ENCODE measurements at places on chromosomes 6 and 20.
A peak's percentile ranks its signal among the peaks of the same experiment; 100 is the strongest.

DNA sequence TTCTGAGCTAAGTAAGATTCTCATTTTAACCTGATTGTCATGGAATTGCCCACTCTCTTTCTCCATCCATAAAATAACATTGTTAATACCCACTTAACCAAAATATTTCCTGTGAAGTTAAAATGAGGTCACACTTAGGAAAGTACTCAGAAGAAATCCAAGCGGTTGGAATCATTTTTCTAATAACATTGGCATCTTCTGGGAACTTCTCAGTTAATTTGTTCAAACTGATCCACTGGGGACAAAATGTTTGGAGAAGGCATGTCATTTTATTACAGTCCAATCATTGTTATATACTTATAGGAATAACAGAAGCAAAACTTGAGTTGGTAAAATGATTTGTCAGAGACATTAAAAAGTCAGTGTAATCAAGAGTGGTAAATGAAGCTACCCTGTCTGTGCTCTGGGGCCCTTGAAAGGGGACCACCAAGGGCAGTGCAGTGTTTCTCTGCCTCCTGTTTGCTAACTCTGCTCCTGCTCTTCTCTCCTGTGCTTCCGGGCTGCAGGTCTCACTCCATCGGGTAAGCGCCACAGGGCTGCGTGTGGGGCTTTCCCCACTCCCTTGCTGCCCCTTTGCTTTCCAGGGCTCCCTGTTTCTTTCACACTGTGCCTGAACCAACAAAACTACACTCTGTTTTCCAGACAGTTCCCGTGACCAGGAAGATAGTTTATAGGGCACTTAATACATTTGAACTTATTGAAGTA, 50.1 kb downstream of the HDDC2 start:
- no peak for DNase-seq

- no peak for DNase-seq
Observed at GRCh38 chr6:144969602-144970272, 684.6 kb downstream of the UTRN start.

DNA sequence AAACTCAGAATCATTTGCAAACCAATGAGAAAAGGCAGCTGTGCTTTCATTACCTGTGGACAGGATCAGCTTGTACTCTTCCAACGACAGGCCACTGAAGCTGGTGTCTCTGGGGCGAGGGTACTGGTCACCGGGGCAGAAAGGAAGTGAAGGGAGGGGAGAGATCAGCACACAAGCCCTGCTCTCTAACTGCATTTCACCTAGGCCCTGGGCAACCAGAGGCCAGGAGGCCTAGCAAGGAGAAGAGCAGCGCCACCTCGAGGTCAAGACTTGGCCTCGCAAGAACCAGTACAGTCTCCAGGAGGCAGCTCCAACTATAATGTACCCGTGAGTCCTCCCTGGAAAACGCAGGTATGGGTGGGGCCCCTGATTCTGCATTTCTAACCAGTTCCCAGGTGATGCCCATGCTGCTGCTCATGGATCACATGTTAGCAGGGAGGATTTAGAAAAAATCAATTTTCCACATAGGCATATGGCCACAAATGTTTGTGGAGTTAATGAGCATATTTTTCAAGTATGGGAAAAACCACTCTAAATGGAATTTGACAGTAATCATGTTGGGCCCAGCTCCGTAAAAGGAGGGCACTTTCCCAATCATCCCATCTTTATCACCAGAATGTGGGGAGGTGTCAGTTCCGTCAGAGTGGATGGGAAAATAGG, 11.0 kb downstream of the UQCC2 start:
- peak; percentile 31 for DNase-seq

- no peak for DNase-seq
Observed at GRCh38 chr20:62668441-62669027, 26.2 kb downstream of the SLCO4A1 start.

DNA sequence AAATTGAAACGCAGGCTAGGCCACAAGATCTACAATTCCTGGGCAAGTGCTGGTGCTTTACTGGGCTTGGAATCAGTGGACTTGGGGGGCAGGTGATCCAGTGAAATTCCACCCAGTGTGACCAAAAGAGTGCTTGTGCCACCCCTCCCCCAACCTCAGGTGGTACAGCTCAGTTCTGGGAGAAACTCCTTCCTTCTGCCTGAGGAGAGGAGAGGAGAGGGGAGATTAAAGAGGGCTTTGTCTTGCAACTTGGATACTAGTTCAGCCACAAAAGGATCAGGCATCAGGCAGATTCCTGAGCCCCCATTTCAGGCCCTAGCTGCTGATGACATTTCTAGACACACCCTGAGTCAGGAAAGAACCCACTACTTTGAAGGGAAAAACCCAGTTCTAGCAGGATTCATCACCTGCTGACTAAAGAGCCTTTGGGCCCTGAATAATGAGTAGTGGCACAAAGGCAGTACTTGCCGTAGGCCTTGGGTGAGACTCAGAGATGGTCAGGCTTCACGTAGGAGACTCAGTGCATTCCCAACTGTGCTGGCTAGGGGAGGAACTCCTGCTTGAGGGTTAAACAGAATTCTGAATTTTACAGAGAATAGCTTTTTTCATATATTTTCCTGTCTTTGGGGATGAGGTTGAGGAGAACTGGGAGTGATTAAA, 446.7 kb downstream of the BMP2 start:
- no peak for DNase-seq

GRCh38 chr20:20019123-20019522, 2.0 kb downstream of the NAA20 start:
- no peak for DNase-seq

GRCh38 chr6:170407200-170407599, 100.6 kb downstream of the FAM120B start:
- no peak for DNase-seq

DNA sequence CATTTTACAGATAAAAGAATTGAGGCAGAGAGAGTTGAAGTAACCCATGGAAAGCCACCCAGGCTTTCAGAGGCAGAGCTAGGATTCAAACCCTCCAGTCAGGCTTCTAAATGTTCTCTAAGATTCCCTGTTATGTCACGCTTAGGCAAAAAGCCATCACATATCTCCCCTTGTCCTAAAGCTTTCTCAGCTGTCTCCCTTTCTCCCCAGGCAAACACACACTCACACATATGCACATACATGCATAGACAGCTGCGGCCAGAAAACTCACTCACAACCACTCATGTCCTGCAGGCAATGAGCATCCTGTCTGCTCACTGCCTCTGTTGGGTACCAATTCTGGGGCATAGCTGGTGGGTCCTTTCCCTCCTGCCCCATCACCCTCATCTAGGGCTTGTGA, 595.9 kb upstream of the CHD6 start:
- DNase-seq = no peak

- no peak for DNase-seq
Observed at GRCh38 chr6:151763303-151763702, 44.2 kb upstream of the ESR1 start.

DNA sequence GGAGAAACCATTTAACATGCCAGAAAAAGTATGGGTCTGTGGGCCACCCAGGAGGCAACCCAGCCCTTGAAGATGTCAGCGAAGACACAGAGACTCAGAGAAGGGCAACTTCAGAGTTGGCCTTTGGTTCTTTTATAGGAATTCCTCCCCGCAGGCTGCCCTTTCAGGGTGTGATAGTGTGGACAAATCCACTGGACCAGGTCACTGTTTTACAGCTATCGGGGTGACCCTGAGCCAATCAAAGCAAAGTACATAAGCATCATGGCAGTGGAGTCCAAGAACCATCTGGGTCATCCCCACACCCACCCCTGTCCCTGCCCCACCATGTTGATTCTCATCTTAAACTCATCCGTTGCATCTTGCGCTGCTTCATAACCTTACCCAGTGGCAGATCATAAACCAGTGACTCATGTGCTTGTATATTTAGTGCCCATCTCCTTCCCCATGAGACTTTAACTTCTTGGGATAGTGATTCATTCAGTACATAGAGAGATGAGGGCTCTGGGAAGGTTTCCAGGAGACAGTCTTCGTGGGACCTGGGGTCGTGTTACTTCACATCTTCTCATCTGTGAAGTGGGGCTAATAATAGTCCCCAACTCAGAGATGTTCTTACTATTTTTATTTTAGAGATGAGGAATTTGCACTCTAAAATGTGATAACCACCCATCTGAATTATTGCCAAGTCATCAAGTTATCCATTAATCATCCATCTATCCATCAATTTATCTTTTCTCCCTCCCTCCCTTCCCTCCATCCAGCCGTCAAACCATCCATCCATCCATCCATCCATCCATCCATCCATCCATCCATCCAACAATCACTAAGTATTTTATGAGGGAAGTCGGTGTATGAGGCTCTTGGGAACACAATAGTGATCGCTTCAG, 51.0 kb downstream of the EDN3 start:
- no peak for DNase-seq

DNA sequence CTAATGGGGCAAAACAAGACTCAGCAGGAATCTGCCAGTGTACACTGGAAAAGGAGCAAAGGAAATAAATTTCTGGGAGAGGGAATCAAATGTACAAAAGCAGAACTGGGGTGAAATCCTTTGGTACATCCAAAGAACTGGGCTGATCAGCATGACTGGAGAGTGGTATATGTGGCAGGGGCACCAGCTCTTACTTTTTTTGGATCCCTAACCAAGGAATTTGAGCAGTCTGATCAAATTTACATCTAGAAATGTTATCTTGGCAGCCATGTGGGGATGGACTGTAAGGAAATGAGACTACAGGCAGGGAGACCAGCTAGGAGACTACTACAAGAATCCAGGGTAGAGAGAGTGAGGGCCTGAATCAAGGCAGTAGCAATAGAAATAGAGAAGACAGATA, 1.2 kb upstream of the ZSCAN31 start:
- no peak for DNase-seq

DNA sequence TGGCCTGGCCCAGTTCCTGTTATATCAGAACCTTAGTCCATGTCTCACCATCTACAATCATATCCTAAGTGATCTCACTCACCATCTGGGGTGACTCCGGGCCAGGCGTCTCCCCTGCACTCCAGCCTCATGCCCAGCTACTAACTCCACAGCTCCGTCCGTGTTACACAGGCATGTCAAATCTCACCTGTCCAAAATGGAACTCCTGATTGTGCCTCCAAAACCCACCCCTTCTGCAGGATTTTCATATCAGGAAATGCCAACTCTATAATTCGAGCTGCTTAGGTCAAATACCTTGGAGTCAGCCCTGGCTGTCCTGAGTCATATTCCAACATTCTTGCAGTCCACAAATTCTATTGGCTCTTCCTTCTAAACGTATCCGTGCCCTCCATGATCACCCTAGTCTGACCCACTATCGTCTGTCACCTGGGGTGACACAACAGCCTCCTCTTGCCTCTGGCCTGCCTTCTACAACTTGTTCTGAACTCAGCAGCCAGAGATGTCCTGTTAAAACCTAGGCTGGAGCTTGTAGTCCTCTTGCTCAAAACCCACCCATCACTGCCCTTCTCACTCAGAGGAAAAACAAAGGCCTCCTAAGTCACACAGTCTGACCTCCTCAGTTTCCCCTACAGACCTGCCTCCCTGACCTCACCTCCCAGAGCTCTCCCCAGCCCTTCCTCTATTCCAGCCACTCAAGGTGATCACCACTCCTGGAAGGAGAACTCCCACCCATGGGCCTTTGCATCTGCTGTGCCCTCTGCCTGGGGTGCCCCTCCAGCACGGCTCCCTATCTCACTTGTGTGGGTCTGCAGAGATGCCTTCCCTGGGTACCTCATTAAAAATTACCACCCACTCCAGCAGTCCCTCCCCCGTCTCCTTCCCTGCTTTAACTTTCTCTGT, 85.3 kb upstream of the SIRPA start:
- DNase-seq = no peak

DNA sequence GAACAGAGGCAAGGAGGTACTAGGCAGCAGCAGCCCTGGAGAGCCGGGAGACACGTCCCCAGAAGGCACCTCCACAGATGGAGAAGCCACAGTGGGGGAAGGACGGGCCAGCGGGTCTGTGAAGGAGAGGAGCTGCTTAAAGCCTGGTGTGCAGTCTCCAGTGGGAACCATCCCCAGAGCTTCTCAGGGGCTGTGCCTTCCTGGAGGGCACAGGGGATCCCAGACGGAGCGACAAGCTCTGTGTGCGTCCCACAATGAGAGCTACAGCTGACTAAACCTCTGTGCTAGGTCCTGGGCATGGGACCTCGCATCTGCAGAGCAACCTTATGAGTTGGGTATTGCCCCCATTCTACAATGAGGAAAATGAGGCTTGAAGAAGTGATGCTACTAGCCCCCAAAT, 50.7 kb downstream of the EZR start:
- DNase-seq = no peak

DNA sequence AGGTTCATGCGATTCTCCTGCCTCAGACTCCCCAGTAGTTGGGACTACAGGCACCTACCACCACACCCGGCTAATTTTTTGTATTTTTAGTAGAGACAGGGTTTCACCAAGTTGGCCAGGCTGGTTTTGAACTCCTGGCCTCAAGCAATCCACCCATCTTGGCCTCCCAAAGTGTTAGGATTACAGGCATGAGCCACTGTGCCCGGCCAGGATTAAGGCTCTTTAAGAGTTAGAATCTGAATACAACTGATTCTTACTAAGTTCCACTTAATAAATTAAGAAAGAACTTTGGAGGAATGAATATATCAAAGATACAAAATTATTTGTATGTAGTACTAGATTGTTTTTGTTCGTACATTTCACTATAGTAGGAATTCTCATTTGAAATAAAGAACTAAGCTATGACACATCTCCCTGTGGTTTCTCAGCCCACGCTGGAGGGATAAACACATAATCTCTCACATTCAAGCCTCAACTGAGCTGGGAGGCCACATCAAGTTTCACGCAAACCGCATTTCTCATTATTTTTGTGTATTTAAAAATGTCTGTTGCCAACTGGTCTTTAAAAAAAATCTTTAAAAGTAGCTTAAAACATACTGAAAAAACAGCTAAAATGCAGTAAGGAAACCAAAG, 34.2 kb downstream of the DTNBP1 start:
- no peak for DNase-seq

DNA sequence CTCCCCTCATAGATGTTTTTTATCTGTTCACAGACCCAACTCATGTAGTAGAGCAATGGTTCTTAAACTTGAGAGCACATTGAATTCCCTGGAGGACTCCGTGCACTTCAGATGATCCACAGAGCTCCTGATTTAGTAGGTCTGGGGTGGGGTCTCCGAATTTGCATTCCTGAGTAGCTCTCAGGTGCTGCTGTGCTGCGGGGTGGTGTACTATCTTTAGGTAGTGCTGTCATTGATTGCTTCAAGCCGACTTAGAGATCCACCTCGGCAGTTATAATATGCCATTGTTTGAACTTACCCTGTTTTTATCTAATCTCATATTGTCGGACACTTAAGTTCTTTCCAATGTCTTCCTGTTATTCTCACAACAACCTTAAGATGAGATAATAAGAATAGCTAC, 45.0 kb downstream of the BMP2 start:
- DNase-seq = no peak
